ENCODE measurements at places on chromosomes 13 and 19.

GRCh38 chr19:11383706-11384048 is 437 bp downstream of the EPOR start:
- H3K36me3 ChIP-seq, result peaks cover 3% of the 10 kb centered on the region
- peak overlapping the region; percentile 95 for H3K4me3 ChIP-seq
- peaks cover 44% of the 10 kb centered on the region for H3K4me1 ChIP-seq
- DNase-seq, result no peak

DNA sequence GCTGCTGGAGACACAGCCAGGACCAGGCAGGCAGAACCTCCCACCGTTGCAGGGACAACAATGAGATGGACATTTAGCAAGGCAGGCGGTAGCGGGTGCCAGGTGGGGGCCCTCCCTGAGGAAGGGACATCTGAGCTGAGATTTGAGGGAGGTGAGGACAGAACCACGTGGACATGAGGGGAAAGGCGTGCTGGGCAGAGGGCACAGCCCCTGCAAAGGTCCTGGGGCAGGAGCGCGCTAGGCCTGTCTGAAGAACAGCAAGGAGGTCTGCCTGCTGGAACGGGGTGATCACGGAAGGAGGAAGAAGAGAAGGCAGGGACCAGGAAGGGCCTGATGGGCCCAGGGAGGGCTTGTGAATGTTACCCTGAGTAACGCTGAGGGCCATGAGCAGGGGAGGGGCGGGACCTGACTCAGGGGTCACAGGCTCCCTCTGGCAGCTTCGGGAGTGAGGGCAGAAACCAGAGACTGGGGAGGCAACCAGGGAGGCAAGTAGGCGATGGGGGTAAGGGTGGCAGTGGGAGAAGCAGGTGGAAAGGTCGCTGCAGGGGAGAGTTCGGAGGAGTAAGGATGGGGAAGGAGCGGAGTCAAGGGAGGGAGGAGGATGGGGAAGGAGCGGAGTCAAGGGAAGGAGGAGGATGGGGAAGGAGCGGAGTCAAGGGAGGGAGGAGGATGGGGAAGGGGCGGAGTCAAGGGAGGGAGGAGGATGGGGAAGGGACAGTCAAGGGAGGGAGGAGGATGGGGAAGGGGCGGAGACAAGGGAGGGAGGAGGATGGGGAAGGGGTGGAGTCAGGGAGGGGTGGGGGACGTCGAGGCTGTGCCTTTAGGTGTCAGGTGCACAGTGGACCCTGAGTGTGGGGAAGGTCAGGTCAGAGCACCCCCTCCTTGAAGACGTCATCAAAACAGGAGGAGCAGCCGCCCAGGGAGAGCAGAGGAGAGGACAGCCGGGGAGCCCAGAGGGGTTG is 15.7 kb upstream of the B3GNT3 start:
- no peak for DNase-seq
- no peaks in the 10 kb centered on the region for H3K27me3 ChIP-seq
- no peak overlapping the region for H3K27ac ChIP-seq
- H3K4me3 ChIP-seq, result no peak overlapping the region
- H3K4me1 ChIP-seq, result peaks cover 34% of the 10 kb centered on the region

- H3K27me3 ChIP-seq, result no peaks in the 10 kb centered on the region
- DNase-seq, result no peak
- peaks cover 7% of the 10 kb centered on the region for H3K4me1 ChIP-seq
- no peaks in the 10 kb centered on the region for H3K36me3 ChIP-seq
- H3K27ac ChIP-seq, result no peak overlapping the region
- no peak overlapping the region for H3K4me3 ChIP-seq
Observed at GRCh38 chr19:4502282-4503131, 15.8 kb downstream of the PLIN4 start.

DNA sequence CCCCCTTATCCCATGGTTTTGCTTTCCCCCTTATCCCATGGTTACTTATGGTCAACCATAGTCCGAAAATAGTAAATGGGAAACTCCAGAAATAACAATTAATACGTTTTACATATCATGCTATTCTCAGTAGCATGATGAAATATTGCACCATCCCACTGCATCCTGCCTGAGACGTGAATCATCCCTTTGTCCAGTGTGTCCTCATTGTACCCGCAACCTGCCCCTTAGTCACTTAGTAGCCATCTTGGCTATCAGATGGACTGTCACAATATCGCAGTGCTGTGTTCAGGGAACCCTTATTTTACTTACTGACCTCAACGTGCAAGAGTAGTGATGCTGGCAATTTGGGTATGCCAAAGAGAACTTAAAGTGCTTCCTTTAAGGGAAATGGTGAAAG is 10.5 kb upstream of the NBEA start:
- H3K36me3 ChIP-seq, result no peaks in the 10 kb centered on the region
- no peak for DNase-seq
- H3K27ac ChIP-seq, result no peak overlapping the region
- H3K4me1 ChIP-seq, result no peaks in the 10 kb centered on the region
- no peak overlapping the region for H3K4me3 ChIP-seq
- H3K27me3 ChIP-seq, result peaks cover 32% of the 10 kb centered on the region

DNA sequence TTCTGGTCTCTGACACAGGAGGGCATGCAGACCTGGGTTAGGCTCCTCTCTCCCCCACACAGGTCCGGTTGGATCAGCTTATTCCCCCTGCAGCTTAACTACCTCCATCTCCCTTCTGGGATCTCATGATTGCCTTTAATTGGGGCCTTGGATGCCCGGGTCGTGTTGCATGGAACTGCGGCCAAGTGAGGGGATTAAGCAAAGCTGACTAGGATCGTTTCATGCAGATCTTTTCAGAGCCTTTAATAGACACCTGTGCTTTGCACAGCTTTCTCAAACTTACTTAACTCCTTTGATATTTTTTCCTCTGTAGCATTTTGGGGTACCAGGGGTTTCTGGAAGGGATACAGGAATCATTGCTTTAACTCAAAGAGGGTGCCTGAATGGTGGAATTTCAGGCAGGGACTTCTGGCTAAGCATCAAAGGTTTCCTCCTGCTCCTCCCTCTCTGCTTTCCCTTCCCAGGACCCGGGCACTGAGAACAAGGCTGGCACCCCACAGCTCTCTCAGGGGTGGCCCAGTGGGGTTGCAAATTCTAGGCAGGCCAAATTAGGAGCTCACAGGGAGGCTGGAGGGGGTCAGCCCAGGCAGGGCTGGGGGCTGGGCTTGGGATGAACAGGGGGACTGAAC is 477 bp downstream of the NFILZ start:
- no peaks in the 10 kb centered on the region for H3K27me3 ChIP-seq
- H3K4me3 ChIP-seq, result no peak overlapping the region
- no peak for DNase-seq

GRCh38 chr13:113119166-113119821 is 3.3 kb upstream of the F10 start:
- no peak overlapping the region for H3K27ac ChIP-seq
- no peaks in the 10 kb centered on the region for H3K36me3 ChIP-seq
- H3K4me3 ChIP-seq, result no peak overlapping the region
- DNase-seq, result no peak
- no peaks in the 10 kb centered on the region for H3K4me1 ChIP-seq
- H3K27me3 ChIP-seq, result no peaks in the 10 kb centered on the region
